ENCODE measurements at places on chromosomes 3 and 15. TPM values are rescaled to one million over a fixed set of nuclear protein-coding genes. Genes with fewer than 3 reads are reported as not detected.

The PCSK6 gene
- 41.7 TPM for total RNA-seq

The PLA2G4E gene
- not detected for total RNA-seq

The SLC28A2 gene
- not detected for total RNA-seq

The LDHAL6B gene
- total RNA-seq, result not detected

The UQCC5 gene
- 29.8 TPM for total RNA-seq

The EXD1 gene
- not detected for total RNA-seq

The AMIGO3 gene
- total RNA-seq, result not detected

The KNG1 gene
- 0.17 TPM for total RNA-seq

The CHDH gene
- total RNA-seq, result 3.6 TPM

DNA sequence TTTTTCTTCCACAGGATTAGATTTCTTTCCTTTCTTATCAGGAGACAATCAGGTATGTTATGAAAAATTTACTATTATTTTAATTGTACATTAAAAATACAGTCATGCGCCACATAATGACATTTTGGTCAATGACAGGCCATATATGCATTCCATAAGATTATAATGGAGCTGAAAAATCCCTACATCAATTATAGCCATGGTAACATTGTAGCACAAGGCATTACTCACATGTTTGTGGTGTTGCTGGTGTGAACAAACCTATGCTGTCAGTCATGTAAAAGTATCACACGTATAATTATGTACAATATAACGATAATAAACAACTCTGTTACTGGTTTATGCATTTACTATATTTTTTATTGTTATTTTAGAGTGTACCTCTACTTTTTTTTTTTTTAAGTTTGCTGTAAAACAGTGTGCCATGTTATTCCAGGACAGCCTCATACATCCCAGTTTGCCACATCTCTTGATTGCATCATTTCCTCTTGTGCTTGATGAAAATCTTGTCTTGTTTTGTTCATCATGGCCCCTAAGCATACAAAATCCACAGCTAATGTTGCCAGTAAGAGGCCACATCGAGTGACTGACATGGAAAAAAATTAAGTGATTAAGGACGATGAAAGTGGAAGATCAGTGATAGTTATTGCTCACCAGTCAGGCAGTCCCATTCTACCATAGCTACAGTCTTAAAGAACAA is 21.4 kb downstream of the CALML4 start:
- no peak for DNase-seq

DNA sequence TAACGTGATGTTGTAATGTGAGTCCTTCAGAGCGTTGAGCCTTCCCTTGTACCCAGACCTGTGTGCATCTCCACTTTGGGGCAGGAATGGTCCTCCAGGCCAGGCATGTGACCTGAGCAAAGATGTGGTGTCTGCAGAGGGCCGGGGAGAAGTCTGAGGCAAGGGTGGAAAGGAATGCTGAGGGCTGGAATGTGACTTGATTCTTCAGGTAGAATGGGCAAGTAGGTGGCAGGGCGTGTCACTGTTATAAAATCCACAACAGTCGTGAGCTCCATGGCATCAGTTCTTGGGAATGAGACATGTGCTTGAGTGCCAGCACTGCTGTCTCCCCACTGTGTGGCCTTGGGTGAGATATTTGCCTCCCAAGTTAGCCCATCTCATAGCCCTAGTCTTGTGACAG is 24.0 kb upstream of the BSN start:
- DNase-seq, result no peak

GRCh38 chr3:146065573-146066006 is 95.4 kb downstream of the PLOD2 start:
- DNase-seq, result no peak

DNA sequence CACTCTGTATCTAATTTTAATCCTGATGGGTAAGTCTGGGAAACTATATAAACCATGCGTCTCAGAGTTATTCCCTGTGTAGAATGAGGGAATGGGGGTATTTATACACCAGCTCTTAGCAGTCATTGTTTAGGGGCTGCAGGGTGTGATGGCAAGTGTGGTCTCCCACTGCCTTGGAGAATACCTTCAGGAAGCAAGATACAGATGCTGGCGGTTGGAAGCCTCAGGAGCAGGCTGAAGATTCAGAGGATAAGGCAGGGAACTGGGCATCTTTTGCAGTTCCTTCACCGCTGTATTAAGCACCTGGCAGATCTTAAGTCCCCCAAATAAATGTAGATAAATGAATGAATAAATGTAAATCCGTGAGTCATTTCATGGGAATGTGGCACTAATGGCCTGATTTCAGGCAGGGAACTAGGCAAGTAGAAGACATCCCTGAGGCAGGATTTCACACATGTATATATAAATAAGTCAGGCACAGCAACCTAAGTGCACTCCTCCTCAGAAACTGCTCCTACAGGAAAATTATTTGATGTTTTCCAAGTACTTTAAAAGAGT is 209.2 kb upstream of the GADL1 start:
- no peak for DNase-seq

DNA sequence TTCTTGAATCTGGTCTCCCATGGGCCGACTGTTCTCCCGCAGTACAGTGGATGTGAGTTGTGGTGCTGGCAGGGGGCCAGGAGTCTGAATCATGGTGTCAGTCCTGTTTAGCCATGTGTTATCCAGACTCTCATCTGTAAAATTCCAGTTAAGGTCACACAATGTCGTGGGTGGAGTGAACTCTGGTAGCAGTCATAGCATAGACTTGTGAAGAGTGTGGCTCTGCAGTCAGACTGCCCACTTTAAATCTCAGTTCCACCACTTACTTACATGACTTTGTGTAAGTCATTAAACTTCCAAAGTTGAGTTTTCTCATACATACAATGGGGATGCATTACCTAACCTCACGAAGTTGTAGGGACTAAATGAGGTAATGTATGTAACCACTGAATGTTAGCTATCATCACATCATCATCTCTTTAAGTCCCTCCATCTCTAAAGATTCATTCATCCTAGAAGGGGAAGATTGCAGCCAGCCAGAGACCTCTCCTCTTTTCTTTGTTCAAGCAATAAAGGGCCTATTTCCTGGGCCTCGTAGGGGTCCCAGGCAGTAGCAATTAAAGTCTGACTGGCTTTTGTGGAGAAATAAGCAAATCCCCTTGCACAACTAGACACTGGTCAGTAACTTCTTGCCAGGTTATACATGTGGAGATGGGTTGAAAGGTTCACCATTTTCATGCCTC is 93.9 kb downstream of the PCCB start:
- peak; percentile 86 for DNase-seq

DNA sequence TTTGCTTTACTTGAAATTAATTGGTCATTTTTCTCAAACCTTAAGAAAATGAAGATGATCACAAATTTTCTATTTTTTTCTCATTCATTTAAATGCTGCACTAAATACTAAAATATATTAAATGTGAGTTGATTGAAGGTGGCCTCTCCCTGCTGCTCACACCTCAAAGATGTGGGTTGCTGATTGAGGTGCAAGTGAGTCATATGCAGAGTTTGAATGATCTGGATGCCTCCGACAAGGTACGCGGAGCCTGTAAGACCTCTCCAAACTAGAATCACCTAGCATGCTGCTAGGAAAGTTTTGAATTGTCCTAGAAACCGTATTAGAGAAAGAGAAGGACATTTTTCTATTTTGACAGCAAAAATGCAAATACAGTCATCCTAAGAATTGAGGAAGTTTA is 211.3 kb upstream of the FEZF2 start:
- no peak for DNase-seq

DNA sequence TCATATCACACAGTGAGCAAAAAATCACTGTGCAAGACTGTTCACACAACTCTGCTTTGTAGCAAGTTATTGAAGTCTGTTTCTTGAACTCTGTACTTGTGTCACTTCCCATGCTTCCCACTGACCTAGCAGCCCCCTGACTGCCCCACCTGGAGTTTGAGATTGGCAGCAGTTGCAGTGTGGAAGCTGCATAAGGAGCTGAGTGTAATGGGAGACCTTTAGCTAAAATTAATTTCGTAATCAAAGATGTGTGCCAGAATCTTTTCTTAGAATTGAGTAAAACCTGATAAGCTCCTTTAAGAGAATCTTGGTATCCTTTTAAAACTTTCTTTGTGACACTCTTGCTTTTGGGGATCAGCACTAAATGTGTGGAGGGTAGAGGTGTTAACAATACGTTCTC is 42.8 kb downstream of the NKIRAS1 start:
- no peak for DNase-seq

GRCh38 chr3:140843656-140844055 is 98.0 kb upstream of the SLC25A36 start:
- no peak for DNase-seq

DNA sequence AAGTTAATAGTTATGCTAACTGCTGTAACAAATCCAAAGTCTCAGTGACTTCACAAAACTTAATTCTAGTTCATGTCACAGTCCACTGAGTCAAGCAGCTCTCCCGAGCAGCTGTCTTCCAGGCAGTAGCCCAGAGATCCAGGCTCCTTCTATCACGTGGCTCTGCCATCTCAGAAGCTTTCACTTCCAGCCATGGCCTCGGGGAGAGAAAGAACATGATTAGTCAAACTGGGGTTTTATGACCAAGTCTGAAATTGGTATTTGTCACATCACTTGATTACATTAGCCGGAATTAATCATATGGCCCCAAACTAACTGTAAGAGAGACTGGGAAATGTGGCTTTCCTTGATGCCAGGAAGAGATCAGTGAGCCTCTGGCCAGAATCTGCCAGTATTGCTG is 70.2 kb upstream of the DGKG start:
- DNase-seq, result no peak

- DNase-seq, result no peak
These were observed 10.7 kb upstream of the TRAK1 start for GRCh38 chr3:42080453-42080872.

DNA sequence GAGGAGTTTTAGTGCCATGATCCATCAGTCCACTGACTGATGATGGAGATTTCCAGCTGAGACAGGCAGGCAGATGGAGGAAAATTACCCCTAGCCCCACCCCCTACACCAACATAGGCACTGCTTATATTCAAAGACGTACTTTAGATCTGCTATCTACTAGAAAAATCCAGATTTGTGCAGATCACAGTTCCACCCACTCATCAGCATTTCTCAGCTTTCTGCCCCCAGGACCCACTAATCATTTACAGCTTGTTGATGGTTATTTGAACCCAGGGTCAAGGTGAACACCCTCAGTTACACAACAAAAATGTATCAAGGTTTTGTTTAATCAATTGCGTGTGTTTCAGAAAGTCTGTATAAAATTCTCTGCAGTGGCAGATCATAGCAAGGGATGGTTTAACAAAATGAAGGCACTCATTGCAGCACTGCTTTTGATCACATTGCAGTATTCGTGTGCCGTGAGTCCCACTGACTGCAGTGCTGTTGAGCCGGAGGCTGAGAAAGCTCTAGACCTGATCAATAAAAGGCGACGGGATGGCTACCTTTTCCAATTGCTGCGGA is at the start of gene HRG:
Gene HRG, plus strand, starts transcription at position 390 of the 564 bp plus-strand sequence. Its CDS starts 18 bp downstream, at position 408.
- no peak for DNase-seq

DNA sequence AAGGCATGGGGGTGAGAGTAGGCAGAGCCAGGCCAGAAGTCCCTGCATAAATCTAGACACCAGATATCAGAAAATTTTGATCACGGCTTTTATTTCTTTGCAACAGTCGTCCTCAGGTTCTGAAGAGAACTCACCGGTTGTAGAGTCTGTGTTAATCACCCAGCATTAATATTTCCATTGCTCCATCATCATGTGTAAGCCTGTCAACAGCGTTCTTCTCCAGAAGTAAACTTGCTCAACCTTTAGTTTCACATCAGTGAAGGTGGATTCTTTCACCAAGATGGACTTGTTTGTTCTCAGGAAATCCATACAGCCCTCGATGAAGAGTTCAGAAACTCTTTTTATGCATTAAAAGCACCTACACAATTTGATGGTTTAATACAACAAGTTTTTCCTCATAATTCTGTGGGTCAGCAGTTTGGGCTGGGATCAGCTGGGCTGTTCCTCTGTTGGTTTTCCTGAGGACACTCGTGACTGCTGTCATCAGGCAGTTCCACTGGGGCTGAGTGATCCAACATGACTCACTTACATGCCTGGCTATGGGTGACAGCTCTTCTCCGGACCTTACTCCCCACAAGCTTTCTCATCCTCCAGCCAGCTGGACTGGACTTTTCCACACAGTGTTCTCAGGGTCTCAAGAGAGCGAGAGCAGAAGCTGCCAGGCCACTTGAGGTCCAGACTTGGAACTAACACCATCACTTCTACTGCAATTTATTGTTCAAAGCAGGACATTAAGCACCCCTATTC is 303.4 kb downstream of the ZNF621 start:
- DNase-seq, result peak; percentile 75

DNA sequence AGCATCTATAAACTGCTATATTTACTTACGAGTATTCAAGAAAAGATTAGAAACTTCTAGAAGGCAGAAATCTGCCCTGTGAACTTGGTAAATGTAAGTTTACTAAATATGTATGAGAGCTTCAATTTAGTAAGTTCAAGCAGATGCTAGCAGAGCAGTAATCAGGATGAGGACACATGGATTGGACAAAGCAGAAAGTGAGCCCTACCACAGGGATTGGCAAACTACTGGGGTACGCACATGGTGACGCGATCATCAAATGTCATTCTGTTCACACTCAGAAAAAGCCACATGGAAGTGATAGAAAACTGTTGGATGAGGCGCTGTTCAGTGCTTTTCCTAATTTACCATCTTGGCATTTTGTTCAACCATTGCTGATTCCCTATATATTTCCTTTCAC is 360.2 kb upstream of the ZNF385D start:
- no peak for DNase-seq

DNA sequence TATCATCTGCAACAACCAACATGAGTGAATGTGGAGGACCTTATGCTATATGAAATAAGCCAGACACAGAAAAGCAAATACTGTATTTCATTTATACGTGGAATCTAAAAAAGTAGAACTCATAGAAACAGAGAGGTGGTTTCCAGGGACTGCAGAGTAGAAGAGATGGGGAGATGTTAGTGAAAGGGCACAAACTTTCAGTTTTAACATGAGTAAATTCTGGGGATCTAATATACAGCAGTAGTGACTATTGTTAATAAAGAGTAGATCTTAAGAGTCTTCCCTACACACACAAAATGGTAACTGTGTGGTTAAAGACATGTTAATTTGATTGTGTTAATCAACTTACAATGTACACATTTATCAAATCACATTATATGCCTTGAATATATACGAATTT is 20.9 kb upstream of the MELTF start:
- DNase-seq, result no peak

- DNase-seq, result no peak
These were observed 37.5 kb upstream of the CLRN1 start for GRCh38 chr3:151009981-151010380.

DNA sequence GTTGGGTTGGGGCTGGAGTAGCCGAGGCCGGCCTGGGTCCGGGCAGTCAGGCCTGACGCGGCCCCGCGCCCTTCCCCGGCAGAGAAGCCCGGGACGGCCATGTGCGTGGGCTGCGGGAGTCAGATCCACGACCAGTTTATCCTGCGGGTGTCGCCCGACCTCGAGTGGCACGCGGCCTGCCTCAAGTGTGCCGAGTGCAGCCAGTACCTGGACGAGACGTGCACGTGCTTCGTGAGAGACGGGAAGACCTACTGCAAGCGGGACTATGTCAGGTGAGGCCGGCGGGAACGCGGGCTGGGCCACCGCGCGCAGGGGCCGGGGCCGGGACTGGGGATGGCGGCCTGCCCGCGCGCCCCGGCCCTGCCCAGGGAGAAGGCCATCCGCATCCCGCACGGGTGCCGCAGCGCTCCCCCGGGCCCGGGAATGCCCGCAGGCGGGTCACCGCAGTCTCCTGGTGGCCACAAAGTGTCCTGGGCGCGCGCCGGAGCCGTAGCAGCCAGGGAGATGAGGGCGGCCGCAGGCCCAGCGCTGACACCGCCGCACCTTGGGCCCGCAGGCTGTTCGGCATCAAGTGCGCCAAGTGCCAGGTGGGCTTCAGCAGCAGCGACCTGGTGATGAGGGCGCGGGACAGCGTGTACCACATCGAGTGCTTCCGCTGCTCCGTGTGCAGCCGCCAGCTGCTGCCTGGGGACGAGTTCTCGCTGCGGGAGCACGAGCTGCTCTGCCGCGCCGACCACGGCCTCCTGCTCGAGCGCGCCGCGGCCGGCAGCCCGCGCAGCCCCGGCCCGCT is 1.3 kb downstream of the ISL2 start:
- no peak for DNase-seq
